ENCODE measurements at places on chromosomes 13 and 19.

GRCh38 chr19:19146865-19147264, 8.6 kb upstream of the TMEM161A start:
- no peak for DNase-seq

DNA sequence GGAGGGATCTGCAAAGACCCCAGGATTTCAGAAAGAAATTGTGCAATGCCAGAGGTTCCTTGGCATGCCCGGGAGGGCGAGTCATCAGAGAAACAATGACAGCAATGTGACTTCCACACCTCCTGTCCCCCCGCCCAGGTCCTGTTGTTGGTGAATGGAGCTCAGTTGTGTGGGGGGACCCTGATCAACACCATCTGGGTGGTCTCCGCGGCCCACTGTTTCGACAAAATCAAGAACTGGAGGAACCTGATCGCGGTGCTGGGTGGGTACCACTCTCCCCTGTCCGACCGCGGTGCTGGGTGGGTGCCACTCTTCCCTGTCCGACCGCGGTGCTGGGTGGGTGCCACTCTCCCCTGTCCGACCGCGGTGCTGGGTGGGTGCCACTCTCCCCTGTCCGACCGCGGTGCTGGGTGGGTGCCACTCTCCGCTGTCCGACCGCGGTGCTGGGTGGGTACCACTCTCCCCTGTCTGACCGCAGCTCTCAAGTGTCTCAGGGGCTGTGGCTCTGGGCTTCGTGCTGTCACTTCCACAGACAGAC, 5.2 kb upstream of the F10 start:
- DNase-seq, result no peak

DNA sequence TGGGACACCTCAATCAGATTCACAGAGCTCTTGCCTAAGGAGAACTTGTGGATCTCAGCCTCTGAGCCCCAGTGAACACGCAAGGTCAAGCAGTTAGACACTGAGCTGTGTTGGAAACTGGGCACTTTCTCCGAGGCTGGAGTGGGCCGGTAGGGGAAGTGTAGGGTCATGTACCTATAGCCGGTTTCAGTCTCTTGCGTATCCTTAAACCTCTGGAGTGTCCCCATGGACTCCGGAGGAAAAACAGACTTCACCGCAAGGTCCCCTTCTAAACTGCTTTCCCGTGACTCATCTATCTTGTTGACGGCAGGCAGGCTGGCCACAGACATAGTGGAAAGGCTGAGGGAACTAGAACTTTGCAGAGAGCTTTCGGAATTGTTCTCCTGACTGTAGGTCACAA, 11.3 kb downstream of the IQCN start:
- no peak for DNase-seq

- DNase-seq, result no peak
Measured at GRCh38 chr19:2631213-2631821, 71.2 kb downstream of the GNG7 start.

DNA sequence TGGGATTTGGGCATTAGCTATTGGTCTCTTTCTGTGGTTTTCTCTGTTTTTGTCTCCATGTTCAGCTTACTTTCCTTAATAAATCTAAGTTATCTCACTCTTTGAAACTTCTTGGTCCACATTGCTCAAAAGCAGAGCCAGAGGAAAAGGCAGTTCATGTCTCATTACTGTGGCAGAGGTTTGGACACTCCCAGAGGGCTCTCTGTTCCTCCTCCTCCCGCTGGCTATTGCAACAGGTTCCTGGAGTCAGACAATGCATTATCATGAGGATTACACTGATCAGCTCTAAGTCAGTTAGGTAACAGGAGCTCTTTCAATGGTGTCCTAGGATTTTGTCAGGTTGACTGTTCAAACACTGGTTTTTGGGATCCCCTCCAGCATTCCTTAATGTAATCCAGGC, 298.8 kb downstream of the NDFIP2 start:
- no peak for DNase-seq

- no peak for DNase-seq
Measured at GRCh38 chr19:50488389-50489194, 11.9 kb upstream of the GARIN5A start.

- DNase-seq, result no peak
Measured at GRCh38 chr19:6387372-6387771, 5.6 kb downstream of the GTF2F1 start.

DNA sequence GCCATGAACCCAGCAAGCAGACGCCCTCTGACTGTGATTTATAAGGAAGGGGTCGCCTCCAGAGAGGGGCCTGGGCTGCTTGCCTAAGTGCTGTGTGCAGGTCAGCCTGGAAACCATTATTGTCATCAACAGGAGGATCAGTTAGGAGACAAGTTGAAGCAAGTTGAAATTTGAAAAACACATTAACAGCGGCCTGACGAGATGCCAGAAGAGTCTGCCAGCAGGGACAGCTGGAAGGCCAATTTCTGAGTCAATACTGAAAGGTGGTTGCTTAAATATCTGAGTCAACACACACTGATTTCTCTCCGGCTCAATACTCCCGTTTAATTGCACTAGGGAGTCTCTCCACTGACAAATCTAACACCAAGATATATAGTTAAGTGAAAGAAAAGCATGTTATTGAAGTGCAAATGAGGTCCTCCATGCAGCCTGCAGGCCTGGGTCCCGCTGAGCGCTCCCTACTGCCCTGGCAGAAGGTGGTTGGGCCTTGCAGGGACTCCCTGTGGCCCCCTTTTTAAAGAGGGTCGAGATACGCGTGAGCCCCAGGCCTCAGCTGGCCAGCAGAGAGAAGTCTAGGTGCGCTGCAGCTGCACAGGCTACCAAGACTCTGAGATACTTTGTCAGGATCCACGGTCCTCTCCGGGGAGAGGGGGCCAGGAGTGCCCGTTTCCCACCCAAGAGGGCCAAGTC, 91.1 kb downstream of the RNASEH2B start:
- DNase-seq, result no peak

DNA sequence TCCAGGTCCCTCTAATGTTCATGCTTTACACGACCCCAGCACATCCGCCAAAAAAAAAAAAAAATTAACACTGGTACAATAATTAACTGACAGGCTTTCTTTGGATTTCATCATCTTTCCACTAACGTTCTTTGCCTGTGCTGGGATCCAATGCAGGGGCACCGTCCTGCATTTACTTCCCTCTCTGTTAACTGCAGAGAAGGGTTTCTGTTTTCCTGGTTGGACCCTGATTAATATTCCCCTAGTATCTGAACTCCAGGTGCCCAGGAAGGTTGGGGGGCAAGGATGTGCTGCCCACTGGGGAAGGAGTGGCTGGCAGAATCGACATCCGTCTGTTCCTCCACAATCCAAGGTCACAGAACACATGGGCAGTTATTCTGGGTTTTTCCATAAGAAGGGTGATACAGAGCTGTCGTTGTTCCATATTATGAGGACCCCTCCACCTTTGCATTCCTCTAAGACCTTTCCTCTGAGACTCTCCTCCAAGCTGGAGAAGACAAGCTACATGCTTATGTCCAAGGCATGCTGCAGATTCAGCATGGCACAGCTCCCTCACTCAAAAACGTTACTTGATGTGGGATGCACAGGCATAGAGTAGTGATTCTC, 4.5 kb upstream of the LAIR1 start:
- DNase-seq, result no peak

All from naive thymus-derived CD4-positive, alpha-beta T cell (primary cell).